Peyer's patch (tissue), 4 donors: ENCODE measurements at places on chromosomes 2 and 18. TPM values are rescaled to one million over a fixed set of nuclear protein-coding genes. Genes with fewer than 3 reads are reported as not detected.

The KIF5C gene
- total RNA-seq = 7.4 TPM

The MAP3K19 gene
- total RNA-seq = not detected

The SPDYA gene
- not detected for total RNA-seq

The OTOF gene
- total RNA-seq = 0.83 TPM

The IGFBP2 gene
- total RNA-seq = 48.5 TPM

The GCA gene
- 17.9 TPM for total RNA-seq

The ALK gene
- 0.88 TPM for total RNA-seq

The SKOR2 gene
- total RNA-seq = not detected

The VWC2L gene
- total RNA-seq = not detected

The CD226 gene
- 3.2 TPM for total RNA-seq

The TEKT4 gene
- total RNA-seq = not detected

The TAF1B gene
- total RNA-seq = 10.3 TPM
